Thyroid gland (tissue), 4 donors: ENCODE measurements at places on chromosomes 7 and 10.

DNA sequence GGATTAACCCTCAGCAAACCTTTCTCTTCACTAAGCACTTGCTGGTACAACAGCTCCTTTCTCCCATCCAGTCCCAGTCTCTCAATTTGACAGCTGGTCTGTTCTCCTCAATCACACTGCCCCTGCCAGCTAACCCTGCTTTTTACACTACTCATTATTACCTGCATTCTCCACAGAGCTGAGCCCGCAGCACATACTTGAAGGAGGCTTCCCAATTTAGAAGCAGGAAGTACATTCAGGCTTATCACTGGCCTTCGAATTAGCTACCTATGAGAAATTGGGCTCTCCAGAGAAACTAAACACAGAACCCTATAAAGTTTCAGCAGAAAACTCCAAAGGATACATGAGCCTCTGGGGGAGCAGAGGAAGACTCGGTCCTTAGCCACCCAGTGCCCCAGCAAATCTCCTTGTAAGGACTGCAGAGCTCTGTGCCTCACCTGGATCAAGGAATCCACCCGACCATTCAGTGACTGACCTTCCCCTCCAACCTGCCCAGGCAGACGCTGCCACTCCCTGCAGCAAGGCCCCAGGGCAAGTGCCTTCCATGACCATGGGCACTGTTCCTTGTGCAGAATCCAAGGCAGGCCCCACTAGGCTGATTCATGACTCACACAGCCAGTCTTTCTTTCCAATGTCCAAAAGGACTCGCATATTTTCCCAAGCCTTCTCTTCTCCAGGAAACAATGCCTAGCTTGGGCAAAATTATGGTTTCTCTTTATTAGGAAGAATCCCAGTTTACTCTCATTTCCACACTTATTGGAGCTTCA lies 68.0 kb downstream of the VOPP1 start:
- DNase-seq, result no peak
- H3K27ac ChIP-seq, result no peak overlapping the region
- no peaks in the 10 kb centered on the region for H3K27me3 ChIP-seq

- H3K4me3 ChIP-seq, result no peak overlapping the region
- no peaks in the 10 kb centered on the region for H3K4me1 ChIP-seq
- no peaks in the 10 kb centered on the region for H3K27me3 ChIP-seq
- H3K27ac ChIP-seq, result no peak overlapping the region
Measured at GRCh38 chr10:14625765-14626525, 148.8 kb downstream of the FAM107B start.

DNA sequence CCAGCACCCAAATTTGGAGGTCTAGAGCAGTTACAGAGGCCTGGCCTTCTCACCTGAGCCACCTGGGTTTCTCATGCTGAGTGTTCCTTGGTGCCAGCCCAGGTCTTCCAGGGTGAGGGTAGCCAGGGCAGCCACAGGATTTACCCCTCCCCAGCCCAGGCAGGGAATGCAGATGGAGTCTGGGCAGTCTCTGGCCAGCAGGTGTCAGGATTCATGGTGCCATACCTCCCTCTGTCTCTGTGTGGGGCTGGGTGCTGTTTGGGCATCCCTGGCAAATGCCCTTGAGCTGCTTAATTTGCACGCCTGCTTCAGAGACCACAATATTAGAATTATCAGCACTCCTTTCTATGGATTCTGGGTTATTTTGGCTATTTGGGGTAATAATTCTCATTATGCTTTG lies 246.7 kb downstream of the GFRA1 start:
- no peaks in the 10 kb centered on the region for H3K4me1 ChIP-seq
- no peak for DNase-seq
- H3K4me3 ChIP-seq, result no peak overlapping the region
- H3K27ac ChIP-seq, result no peak overlapping the region

- DNase-seq, result no peak
- no peaks in the 10 kb centered on the region for H3K27me3 ChIP-seq
- H3K4me3 ChIP-seq, result no peak overlapping the region
- no peak overlapping the region for H3K27ac ChIP-seq
- no peaks in the 10 kb centered on the region for H3K4me1 ChIP-seq
Measured at GRCh38 chr7:86479144-86479543, 164.6 kb upstream of the GRM3 start.

GRCh38 chr7:106885652-106886051 lies 20.6 kb downstream of the PIK3CG start:
- DNase-seq, result no peak
- H3K27me3 ChIP-seq, result no peaks in the 10 kb centered on the region
- no peak overlapping the region for H3K27ac ChIP-seq
- H3K4me1 ChIP-seq, result no peaks in the 10 kb centered on the region
- H3K36me3 ChIP-seq, result no peaks in the 10 kb centered on the region
- H3K4me3 ChIP-seq, result no peak overlapping the region

DNA sequence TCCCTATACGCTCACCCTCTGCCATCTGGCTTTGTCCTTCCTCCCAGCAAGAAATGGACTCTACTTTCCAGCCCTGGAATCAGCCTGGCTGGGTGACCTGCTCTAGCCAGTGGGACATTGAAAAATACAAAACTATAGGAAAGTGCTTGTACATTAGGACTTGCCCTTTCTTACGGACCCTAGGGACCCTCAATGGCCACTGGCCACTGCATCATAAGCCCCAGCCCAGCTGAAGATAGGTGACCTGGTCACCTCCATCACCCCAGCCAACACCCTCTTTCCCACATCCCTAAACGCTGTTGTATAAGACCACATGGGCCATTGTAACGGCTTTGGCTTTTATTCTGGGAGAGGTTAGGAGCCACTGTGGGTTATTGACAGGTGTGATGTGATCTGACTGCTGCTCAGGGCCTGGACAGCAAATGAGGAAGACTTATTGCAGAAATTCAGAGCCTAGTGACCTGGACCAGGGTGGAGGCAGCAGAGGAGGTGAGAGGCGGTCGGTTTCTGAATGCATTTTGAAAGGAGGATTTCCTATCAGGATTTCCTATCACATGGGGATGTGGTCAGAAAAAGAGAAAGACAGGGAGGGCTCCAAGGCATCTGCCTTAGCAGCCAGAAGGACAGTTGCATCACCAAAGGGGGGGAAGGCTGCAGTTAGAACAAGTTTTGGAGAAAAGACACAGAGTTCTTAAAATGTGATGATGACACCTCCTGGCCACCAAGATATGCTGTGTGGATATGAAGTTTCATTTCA lies 2.2 kb upstream of the LMBR1 start:
- H3K36me3 ChIP-seq, result no peaks in the 10 kb centered on the region
- peaks cover 28% of the 10 kb centered on the region for H3K4me1 ChIP-seq
- peak overlapping the region; percentile 56 for H3K27ac ChIP-seq
- no peaks in the 10 kb centered on the region for H3K27me3 ChIP-seq
